Right atrium auricular region (tissue), 2 donors: ENCODE measurements at places on chromosomes 3 and 15.
A peak's percentile ranks its signal among the peaks of the same experiment; 100 is the strongest.

- peaks cover 27% of the 10 kb centered on the region for H3K4me1 ChIP-seq
- no peaks in the 10 kb centered on the region for H3K36me3 ChIP-seq
- no peak overlapping the region for H3K4me3 ChIP-seq
- H3K27ac ChIP-seq, result no peak overlapping the region
- H3K27me3 ChIP-seq, result no peaks in the 10 kb centered on the region
Observed at GRCh38 chr3:129312671-129313414, 34.2 kb downstream of the HMCES start.

DNA sequence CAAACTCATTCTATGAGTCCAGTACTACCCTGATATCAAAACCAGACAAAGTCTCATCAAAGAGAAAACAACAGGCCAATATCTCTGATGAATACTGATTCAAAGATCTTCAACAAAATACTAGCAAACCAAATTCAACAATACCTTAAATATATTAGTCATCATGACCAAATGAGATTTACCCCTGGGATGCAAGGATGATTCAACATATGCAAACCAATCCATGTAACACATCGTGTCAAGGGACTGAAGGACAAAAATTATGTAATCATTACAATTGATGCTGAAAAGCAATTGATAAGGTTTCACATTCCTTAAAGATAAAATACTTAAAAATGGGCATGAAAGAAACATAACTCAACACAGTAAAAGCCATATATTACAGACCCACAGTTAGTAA lies 1476.9 kb downstream of the SI start:
- H3K27ac ChIP-seq, result no peak overlapping the region
- H3K27me3 ChIP-seq, result no peaks in the 10 kb centered on the region

GRCh38 chr3:47841786-47842349 lies 38.9 kb downstream of the DHX30 start:
- no peak overlapping the region for H3K27ac ChIP-seq
- DNase-seq, result no peak
- no peaks in the 10 kb centered on the region for H3K4me1 ChIP-seq
- no peak overlapping the region for H3K4me3 ChIP-seq
- H3K27me3 ChIP-seq, result no peaks in the 10 kb centered on the region
- H3K36me3 ChIP-seq, result peaks cover 76% of the 10 kb centered on the region

DNA sequence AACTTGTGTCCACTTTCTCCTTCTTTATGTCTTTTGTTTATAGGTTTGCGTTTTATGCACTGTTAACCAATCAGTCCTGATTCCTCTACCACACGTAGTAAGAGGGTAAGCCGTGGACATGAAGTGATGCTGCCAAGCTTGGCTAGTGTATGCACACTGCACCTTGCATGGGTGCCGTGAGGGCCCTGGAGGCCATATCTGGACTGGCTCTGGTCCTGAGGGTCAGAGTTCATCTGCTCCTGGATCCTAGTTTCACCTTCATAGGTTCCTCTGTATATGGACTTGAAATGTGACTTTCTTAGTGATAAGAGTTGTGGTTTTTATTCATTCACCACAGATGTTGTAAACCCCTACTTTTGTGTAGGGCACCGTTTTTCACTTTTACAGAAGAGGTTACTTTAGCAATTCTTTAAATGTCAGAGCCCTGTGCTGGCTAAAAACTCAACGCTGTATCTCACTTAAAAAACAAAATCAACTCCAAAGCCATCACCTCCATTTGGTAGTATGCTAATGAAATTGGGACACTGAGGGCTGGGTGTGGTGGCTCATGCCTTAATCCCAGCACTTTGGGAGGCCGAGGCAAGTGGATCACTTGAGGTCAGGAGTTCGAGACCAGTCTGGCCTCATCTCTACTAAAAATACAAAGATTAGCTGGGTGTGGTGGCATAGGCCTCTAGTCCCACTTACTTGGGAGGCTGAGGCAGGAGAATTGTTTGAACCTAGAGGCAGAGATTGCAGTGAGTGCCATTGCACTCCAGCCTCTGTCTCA lies 22.9 kb downstream of the SIAH2 start:
- peaks cover 31% of the 10 kb centered on the region for H3K4me1 ChIP-seq
- peaks cover 9% of the 10 kb centered on the region for H3K36me3 ChIP-seq
- DNase-seq, result no peak
- no peaks in the 10 kb centered on the region for H3K27me3 ChIP-seq
- no peak overlapping the region for H3K27ac ChIP-seq

DNA sequence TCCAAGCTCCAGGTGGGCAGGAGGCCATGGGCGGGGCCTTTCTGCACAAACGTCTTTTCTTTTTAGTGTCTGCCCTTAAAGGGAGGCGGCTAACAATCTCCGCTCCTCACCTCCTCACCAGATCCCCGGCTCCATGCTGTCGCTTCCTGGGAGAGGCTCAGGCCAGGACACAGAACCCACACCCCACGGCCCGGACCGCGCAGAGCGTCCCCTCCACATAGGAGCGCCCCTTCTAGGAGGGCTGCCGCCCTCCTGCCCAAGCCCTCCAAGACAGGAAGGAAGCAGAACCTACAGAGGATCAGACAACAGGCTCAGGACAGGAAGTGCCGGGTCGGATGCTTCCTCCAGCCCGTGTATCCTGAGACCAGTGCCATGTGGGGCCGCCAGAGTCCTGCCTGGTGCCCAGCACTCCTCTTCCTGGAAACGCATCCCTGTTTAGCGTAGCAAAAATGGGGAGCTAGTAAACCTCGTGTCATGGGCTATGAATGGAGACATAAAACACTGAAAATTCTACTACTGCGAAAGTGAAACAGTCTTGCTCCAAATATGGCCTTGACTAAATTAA lies 83.2 kb upstream of the ATP10A start:
- no peaks in the 10 kb centered on the region for H3K36me3 ChIP-seq
- no peaks in the 10 kb centered on the region for H3K4me1 ChIP-seq
- no peak overlapping the region for H3K27ac ChIP-seq

- H3K27me3 ChIP-seq, result no peaks in the 10 kb centered on the region
- H3K27ac ChIP-seq, result no peak overlapping the region
- no peak overlapping the region for H3K4me3 ChIP-seq
- peak; percentile 65 for DNase-seq
- H3K4me1 ChIP-seq, result no peaks in the 10 kb centered on the region
- no peaks in the 10 kb centered on the region for H3K36me3 ChIP-seq
Observed at GRCh38 chr15:31758126-31758525, 272.2 kb upstream of the CHRNA7 start.

DNA sequence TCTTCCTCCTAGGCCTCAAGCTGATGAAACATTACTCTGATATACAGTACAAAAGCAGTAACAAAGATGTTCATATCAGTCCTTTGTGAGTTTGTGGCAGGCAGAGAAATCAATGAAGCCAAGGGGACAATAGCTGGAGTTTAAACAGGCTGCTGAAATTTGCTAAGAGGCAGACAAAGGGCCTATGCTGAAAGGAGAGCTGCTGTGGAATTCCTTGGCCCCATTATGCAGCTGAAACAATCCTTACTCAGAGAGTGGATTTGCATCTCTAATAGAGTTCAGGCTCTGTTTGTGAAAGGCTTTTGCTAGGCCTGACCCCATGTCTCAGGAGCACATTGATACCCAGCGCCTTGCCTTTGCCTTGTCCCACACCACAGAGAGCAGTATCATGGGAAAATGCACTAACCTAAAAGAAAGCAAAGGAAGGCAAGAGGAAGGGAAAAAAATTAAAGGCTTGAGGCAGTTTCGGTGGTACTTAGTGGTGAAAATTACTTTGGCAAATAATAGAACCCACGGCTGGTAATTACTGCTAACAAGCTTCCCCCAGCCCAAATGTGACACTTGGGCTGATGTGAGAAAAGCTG lies 195.0 kb upstream of the EPHA3 start:
- no peak overlapping the region for H3K4me3 ChIP-seq
- DNase-seq, result no peak
- no peak overlapping the region for H3K27ac ChIP-seq
- no peaks in the 10 kb centered on the region for H3K27me3 ChIP-seq
- no peaks in the 10 kb centered on the region for H3K4me1 ChIP-seq
- H3K36me3 ChIP-seq, result no peaks in the 10 kb centered on the region

DNA sequence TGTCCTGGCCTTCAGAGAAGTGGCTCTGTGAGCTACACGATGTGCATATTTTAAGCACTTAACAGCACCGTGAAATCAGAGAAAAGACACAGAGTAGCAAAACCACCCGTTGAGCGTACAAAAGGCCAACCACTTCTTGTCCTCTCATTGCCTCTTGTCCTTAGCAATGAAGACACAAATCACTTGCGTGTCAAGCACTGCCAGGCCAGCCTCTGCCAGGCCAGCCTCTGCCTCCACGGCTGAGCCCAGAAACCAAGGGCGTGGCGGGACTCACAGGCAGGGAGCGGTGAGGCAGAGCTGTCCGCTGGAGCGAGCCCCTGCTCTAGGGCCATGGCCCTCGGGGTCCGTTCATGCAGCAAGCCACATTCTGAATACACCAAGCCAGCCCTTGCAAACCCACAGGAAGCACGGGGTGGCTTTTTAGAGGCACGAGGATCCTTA lies 4.0 kb downstream of the MUC4 start:
- no peaks in the 10 kb centered on the region for H3K36me3 ChIP-seq
- no peak for DNase-seq
- H3K27ac ChIP-seq, result no peak overlapping the region
- H3K27me3 ChIP-seq, result no peaks in the 10 kb centered on the region
- H3K4me1 ChIP-seq, result no peaks in the 10 kb centered on the region

GRCh38 chr3:153626158-153626557 lies 464.1 kb downstream of the RAP2B start:
- no peak for DNase-seq
- no peak overlapping the region for H3K27ac ChIP-seq
- no peaks in the 10 kb centered on the region for H3K4me1 ChIP-seq
- no peak overlapping the region for H3K4me3 ChIP-seq

DNA sequence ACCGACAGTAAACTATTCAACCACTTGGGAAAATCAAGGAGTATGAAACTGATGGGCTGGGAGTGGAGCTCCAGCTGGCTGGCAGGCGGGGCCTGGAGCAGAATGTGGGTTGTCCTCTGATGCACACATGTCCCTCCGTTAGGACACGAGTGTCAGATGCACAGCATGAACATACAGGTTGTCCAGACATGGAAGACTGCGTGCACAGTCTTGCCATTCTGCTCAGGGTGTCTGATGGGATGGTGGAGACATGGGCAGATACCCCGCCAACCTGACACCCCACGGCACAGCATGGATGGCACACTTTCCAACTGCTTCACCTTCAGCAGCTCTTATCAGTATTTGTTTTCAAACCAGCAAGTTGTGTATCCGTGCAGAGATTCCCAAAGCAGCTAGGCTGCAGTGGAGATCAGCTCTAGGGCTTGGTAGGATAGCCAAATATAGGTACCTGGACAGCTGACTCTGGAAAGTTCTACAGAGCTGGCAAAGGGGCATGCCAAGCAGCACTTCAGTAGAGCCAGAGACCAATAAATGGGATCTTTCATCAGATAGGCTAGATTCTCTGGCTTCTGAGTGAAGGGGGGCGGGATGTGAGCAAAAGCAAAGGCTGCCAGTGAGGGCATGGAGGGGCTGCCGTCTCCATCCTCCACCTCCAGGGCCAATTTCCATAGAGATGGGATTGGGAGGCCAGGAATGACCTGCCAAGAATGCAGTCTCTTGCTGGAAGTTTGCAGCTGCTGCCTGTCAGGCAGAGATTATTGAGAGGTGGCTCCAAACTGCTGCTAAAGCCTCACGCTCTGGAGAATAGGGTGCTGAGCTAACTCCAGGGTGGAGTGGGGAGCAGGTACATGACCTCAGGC lies 47.2 kb upstream of the KY start:
- no peak overlapping the region for H3K4me3 ChIP-seq
- DNase-seq, result peak; percentile 40
- no peaks in the 10 kb centered on the region for H3K27me3 ChIP-seq
- no peaks in the 10 kb centered on the region for H3K4me1 ChIP-seq
- no peak overlapping the region for H3K27ac ChIP-seq

- no peaks in the 10 kb centered on the region for H3K36me3 ChIP-seq
- H3K27ac ChIP-seq, result no peak overlapping the region
- H3K4me1 ChIP-seq, result no peaks in the 10 kb centered on the region
- no peaks in the 10 kb centered on the region for H3K27me3 ChIP-seq
Observed at GRCh38 chr3:14769544-14770325, 49.0 kb upstream of the FGD5 start.

DNA sequence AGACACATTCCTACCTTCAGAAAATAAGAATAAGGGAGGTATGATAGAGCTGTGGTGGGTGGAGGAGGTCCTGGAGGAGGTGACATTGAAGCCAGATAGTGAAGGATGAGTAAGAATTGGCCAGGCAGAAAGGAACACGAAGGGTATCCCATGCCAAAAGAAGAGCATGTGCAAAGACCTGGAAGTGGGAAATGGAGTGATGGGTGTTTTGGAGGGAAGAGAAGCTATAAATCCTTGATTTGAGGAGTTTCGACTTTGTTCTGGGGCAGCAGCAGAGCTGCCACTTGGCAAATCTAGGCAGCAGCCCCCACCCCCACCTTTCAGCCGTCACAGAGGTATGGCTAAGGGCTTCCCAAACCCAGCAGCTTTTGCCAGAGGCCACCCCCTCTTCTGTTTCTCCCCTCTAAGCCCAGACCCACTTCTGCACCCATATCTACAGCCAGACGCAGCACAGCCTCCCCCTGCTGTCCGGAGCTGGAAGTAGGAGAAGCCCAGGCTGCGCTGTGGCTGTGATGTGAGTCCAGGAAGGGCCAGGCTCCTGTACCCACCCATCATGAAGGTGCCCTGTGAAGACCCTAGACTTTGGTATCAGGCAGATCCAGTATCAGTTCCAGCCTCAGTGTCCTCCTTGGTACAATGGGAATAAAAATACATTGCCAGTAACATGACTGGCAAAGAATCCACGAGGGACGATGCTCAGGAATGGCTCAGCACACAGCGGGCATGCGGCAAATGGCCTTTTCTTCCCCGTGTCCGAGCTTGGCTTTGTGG lies 188.7 kb upstream of the LINGO1 start:
- H3K4me3 ChIP-seq, result no peak overlapping the region
- no peaks in the 10 kb centered on the region for H3K36me3 ChIP-seq
- H3K27me3 ChIP-seq, result no peaks in the 10 kb centered on the region
- no peak overlapping the region for H3K27ac ChIP-seq

- H3K4me3 ChIP-seq, result no peak overlapping the region
- no peaks in the 10 kb centered on the region for H3K4me1 ChIP-seq
- H3K27ac ChIP-seq, result no peak overlapping the region
- H3K27me3 ChIP-seq, result no peaks in the 10 kb centered on the region
- peaks cover 69% of the 10 kb centered on the region for H3K36me3 ChIP-seq
Observed at GRCh38 chr15:59678620-59679019, 10.5 kb downstream of the BNIP2 start.

GRCh38 chr3:192336286-192336685 lies 391.1 kb downstream of the FGF12 start:
- no peaks in the 10 kb centered on the region for H3K27me3 ChIP-seq
- no peaks in the 10 kb centered on the region for H3K36me3 ChIP-seq
- no peak overlapping the region for H3K4me3 ChIP-seq
- DNase-seq, result no peak
- peaks cover 14% of the 10 kb centered on the region for H3K4me1 ChIP-seq

GRCh38 chr3:18016366-18016765 lies 273.9 kb upstream of the TBC1D5 start:
- no peaks in the 10 kb centered on the region for H3K4me1 ChIP-seq
- H3K27ac ChIP-seq, result no peak overlapping the region
- DNase-seq, result no peak
- no peaks in the 10 kb centered on the region for H3K36me3 ChIP-seq

- H3K4me1 ChIP-seq, result peaks cover 26% of the 10 kb centered on the region
- H3K36me3 ChIP-seq, result peaks cover 3% of the 10 kb centered on the region
- no peak for DNase-seq
- no peak overlapping the region for H3K4me3 ChIP-seq
- H3K27me3 ChIP-seq, result no peaks in the 10 kb centered on the region
Observed at GRCh38 chr15:77057685-77058084, 13.2 kb downstream of the TSPAN3 start.
